GM04503 (cell line): ENCODE measurements at places on chromosomes 11 and 22.

GRCh38 chr22:31360029-31360428 lies 13.9 kb upstream of the PATZ1 start:
- no peak for DNase-seq

DNA sequence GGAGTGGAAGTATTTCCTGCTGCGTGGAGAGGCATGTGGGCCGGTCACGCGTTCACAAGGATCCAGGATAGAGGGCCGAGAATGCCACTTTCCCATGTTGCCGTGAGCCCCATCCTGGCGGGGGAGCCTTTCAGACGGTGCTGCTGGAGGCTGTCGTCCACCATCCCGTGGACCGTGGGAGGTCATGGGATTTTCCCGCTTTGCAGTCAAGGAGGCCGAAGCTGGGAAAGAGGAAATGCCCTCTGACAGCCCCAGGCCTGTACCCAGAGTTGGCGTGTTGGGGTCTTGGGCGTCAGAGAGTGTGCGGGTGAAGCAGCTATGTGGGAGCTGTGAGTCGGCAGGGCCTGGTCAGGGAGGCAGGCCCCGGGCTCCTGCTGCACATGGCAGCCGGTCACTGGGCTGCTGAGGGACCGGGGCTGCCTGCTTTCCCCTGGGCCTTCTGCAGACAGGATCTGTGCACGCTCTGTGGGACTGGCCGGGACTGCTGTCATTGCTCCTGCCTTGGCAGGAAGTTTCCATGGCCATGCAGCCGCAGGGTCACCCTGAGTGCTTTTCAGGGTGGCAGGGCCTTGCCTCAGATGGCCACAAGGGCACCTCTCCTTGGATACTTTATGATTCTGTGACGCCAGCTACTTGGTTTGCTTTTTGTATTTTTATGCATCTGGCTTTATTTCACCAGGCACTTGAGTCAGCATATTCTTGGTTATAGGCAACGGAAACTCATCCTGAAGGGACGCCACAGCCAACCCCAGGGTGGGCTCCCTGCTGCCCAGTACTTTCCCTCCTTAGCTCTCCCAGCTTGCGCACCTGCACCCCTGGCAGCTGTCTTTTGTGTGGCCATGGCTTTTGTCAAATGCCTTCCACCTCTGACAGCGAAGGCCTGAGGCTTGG lies 52.4 kb downstream of the AP2A2 start:
- no peak for DNase-seq

- DNase-seq, result peak; percentile 54
Observed at GRCh38 chr11:57638005-57638781, 11.5 kb downstream of the YPEL4 start.

DNA sequence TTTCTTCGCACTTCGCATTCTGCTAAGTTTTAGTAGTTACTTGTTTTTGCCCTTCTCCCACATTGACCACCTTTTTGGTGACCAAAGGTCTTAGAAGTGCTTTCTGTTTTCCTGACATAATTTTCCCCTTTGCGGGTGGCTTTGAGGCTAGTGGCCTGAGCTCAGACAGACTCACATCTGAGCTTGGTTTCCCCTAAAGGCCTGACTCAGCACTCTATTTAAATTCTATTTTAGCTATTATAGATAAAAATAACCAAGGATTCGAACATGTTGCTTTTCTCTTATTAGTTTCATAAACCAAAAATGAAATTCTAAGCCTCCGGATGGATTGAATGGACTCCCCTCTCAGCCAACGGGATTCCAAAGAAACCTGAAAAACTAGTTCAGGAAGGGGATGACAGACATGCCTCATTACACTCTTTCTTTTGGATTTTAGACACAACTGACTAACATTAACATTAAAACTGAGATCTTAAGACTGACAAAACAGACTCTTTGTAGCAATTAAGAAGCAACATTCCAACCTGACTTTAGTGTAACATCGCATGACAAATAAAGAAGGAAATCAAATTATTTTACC lies 258.5 kb downstream of the LUZP2 start:
- DNase-seq, result no peak

- DNase-seq, result no peak
Observed at GRCh38 chr11:125978181-125978716, 32.4 kb downstream of the VSIG10L2 start.

- no peak for DNase-seq
Observed at GRCh38 chr11:18191376-18191775, 18.7 kb downstream of the MRGPRX4 start.

DNA sequence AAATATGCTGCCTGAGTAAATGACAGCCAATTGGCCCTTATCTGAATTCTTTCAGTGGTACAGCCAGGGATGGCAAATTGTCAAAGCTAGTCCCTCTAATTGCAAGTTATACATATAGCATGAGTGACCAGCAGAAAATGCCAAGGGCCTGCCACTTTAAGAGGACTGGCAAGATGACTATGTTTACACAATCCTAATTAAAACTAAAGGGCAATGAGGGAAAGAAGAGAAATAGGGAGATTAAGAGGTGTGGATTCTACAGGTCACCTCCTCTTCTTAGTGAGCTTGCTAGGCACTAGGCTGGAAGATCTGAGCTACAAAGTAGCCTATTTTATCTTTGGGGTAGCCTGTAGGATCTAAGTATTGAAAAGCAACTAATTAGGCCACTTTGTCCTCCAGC lies 13.5 kb downstream of the NUMA1 start:
- DNase-seq, result no peak
